Tibial nerve (tissue), 4 donors: ENCODE measurements at places on chromosomes 4 and X. TPM values are rescaled to one million over a fixed set of nuclear protein-coding genes. Genes with fewer than 3 reads are reported as not detected.

- no peak for DNase-seq
These were observed 443.0 kb downstream of the GPM6A start for GRCh38 chr4:175369087-175369486.

- no peak for DNase-seq
These were observed 17.4 kb upstream of the DCAF8L1 start for GRCh38 chrX:27998666-27999065.

- DNase-seq: no peak
These were observed 5.2 kb downstream of the PCDH19 start for GRCh38 chrX:100404851-100405250.

Gene ART3
- 44.4 TPM for total RNA-seq

- no peak for DNase-seq
These were observed 48.2 kb upstream of the EPGN start for GRCh38 chr4:74260036-74260435.

Gene EREG
- 0.20 TPM for total RNA-seq

Gene RAB33B
- 16.4 TPM for total RNA-seq
